Activated CD4-positive, alpha-beta T cell treated with anti-CD3 and anti-CD28 coated beads, Interleukin-2, Interleukin-4, amounts not matched to agents 100 ng/mL and 50 ng/mL, durations not matched to agents 16 hours and 8 hours (primary cell): ENCODE measurements at places on chromosomes 11 and 22.

DNA sequence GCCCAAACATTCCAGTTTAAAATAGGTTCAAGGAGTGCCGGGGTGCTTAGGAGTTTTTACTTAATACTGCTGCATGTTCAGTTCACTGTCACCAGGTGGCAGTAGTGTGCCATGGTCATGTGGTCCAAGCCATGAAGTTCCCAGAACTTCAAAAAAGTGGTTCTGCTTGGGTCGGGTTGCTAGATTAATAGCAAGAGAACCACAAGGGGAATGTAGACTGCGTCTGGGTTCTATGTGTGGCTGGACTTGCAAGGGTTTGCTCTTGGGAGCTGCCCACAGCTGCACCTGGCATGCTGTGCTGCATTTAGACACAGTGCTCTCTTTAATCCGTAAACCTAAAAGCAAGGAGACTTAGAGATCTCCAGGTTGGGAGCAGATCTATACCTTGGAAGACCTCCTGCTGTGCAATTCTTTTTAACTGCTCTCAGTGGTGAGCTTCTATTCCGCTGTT, 6.5 kb upstream of the SPON1 start:
- DNase-seq, result peak; percentile 59

DNA sequence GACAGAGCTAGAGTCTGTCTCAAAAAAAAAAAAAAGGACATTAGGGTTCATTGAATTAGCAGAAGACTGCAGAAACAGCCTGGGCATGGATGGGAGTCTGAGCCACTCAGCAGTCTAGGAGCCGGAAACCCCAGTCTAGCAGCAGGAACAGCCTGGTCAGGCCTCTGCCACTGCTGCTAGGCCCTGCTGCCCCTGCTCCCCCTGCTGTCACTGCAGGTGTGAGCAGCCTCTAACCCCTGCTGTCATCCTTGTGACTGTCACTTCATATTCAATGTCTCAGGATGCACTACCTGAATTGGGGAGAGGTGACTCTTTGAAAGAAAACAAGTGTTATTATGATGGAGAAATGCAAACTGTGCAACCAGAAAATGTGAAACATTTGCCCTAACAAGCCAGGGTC, 7.0 kb upstream of the DDX17 start:
- DNase-seq, result no peak

GRCh38 chr11:94560834-94561233, 6.3 kb upstream of the PIWIL4 start:
- DNase-seq, result no peak

DNA sequence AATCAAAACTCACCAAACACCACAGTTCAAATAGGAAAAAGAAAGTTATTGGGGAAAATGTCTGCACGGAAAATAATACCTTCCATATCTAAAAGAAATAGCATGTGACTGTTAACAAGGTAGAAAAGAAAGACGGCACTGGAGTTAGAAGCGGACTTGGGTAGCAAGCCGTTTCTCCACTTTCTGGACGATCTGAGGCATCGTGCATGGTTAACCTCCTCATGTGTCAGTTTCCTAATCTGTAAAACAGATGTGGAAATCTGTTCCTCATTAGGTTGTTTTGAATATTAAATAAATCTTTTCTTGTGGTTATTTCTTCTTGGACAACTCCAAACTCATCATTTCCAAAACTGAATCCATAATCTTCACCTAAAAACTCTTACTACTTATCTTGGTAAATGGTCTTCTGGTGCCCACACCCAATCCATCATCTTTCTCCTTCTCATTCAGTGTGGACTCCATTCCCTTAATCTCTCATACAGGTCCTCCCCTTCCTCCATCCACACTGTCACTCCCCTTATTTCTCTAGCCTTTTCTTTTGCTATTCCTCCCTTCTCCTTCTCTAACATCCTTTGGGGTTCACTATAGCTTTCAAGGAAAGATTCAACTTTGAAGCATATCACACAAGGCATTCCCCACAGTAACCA, 53.5 kb downstream of the VSIG10L2 start:
- no peak for DNase-seq

- DNase-seq, result no peak
Observed at GRCh38 chr11:38356255-38356654, 1758.2 kb upstream of the RAG2 start.

- DNase-seq, result no peak
Observed at GRCh38 chr11:62341588-62341987, 4.3 kb downstream of the ASRGL1 start.

DNA sequence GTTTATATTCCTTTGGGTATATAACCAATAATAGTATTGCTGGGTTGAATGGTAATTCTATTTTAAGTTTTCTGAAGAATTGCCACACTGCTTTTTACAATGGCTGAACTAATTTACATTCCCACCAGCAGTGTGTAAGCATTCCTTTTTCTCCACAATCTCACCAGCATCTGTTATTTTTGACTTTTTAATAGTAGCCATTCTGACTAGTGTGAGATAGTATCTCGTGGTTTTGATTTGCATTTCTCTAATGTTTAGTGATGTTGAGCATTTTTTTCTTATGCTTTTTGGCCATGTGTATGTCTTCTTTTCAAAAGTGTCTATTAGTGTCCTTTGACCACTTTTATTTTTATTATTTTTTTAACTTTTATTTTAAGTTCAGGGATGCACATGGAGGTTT, 275.3 kb downstream of the METTL15 start:
- DNase-seq, result no peak

- no peak for DNase-seq
Observed at GRCh38 chr11:116596346-116597260, 176.2 kb downstream of the BUD13 start.

- no peak for DNase-seq
Observed at GRCh38 chr22:50192436-50193204, 6.9 kb downstream of the TRABD start.

GRCh38 chr11:116263770-116264169, 509.0 kb downstream of the BUD13 start:
- no peak for DNase-seq

- no peak for DNase-seq
Observed at GRCh38 chr22:27504360-27505253, 296.9 kb downstream of the MN1 start.

DNA sequence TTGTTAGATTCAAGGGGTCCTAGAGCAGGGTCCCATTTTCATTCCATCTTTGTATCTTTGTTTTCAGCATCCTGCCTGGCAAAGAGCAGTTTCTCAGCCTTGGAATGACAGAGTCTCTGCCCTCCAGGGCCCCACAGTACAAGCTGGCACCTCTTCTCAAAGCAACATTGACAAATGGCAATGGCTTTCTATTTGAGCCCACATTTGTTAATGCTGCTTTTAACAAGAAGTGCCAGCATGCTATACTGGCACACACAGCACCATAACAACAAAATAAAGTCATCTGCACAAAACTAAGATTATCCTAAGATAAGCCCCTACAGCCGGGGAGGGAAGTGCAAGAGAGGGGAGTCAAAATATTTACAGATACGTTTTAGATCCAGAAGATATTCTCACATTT, 309.7 kb upstream of the C11orf87 start:
- DNase-seq, result no peak

- no peak for DNase-seq
Observed at GRCh38 chr11:28932940-28933339, 824.8 kb downstream of the METTL15 start.

DNA sequence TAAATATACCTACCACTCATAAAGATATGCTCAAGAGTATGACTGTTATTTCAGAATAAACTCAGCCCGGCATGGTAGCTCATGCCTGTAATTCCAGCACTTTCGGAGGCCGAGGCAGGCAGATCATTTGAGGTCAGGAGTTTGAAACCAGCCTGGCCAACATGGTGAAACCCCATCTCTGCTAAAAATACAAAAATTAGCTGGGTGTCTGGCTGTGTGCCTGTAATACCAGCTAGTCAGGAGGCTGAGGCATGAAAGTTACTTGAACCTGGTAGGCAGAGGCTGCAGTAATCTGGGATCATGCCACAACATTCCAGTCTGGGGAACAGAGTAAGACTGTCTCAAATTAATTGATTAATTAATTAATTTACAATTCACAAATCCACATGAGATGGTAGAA, 208.2 kb upstream of the PDGFD start:
- DNase-seq, result no peak

- DNase-seq, result peak; percentile 72
Observed at GRCh38 chr11:128341280-128342248, 245.8 kb downstream of the ETS1 start.

DNA sequence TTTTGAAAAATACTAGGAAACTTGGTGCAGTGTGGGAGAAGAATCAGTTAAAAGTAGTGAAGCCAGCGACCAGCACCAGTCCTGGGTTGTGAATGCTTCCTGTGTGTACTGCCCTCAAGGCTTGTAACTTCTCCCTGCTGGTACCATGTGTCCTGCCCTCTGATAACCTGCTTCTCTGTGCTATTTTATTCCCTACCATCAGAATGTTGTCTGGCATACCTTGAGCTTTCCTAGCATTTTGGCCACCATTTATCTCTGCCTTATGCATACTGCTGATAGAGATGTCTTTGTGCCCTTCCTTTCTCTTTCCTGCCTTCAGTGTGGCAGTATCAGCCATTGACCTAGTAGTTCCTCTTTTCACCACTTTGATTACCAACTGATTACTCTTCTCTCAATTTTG, 2.0 kb downstream of the GTF2H1 start:
- DNase-seq, result no peak

DNA sequence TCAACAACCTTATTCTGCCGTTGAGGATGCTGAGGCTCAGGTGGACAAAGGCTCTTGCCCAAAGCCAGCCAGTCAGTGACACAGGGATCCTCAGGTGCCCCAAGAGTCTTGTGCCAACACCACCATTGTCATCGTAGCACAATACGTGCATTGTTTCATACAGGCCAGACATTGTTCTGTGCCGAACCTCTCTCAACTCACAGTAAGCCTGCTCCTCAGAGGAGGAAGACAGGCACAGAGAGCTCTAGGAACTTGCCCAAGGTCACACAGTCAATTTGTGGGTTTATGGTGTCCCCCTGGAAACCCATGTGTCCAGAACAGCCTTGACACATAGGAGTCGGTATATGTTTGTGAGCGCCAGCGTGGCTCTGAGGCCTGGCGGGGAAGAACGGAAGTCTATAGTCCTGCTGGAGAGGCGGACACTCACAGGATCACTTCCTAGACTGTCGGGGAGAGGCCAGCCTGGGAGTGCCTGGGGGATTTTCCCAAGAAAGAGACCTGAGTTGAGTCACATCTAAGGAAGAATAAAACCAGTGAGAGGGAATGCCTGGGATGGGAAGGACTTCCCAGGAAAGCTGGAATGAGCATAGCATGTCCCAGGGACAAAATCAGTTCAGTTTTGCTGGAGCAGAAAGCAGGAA, 20.2 kb downstream of the LIF start:
- DNase-seq, result no peak

- peak; percentile 44 for DNase-seq
Observed at GRCh38 chr11:108170184-108170583, 48.8 kb downstream of the ACAT1 start.
